ENCODE measurements at places on chromosomes 1 and 21. TPM values are rescaled to one million over a fixed set of nuclear protein-coding genes. Genes with fewer than 3 reads are reported as not detected.

GRCh38 chr1:236687273-236687672, 974 bp downstream of the ACTN2 start:
- DNase-seq = no peak

DNA sequence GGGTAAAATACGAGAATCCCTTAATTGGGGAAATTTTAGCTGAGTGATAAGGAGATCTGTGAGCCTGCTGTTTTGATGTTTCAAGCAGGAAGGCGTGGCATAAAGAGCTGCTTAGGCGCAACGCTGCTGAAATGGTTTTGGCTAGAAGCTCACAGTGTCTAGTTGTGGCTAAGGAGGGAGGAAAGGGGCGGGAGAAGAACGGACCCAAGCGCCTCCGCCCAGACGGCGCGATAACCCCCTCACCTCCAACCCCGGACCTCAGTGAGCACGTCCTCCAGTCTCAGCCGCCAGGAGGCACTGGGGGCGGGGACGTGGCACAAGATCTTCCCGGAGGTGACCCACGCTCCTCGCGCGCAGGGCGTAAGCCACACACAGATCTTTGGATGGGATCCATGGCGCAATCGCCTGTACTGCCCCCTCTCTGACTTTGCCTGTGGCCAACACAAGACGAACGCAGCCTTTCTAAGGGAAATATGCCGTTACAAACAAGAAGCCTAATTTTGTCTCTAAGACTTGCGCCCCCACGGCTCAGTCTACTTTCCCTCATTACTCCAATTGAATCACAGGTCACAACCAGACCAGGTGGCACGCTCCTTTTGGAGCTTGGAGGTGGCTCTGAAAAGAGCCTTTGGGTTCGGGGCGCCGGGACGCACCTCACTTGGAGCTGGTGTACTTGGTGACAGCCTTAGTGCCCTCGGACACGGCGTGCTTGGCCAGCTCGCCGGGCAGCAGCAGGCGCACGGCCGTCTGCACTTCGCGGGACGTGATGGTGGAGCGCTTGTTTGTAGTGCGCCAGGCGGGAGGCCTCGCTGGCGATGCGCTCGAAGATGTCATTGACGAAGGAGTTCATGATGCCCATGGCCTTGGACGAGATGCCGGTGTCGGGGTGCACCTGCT, 23.4 kb upstream of the RNF187 start:
- no peak for DNase-seq

DNA sequence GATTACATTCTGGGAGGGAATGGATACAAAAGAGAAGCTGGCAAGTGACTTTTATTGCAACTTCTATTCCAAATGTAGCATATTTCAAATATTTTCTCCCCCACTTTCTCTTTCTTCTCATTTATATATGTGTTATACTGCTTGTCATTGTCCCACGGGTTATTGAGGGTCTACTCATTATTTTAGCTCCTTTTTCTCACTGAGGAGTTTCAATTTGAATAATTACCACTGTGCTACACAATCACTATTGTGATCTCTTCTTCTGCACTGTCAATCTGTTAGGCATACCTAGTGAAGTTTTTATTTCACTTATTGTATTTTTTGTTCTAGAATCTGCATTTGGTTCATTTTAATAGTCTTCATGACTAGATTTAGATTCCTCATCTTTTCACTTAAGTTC, 339.7 kb downstream of the PTPRC start:
- DNase-seq = no peak

DNA sequence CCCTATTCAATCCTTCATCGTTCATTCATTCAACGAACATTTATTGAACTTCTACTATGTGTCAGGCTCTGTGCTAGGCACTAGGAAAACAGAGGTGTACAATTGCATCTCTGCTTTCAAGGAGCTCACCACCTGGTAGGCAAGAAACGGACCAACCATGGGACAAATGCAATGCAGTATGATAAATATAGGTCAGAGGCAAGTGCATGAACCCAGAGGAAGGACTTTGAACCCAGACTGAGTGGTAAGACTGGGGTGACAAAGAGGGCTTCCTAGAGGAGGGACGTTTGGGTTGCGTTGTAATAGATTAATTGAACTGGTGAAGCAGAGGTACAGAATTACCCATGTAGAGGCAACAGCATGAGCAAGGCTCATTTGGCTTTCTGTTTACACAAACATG, 16.4 kb downstream of the CD2 start:
- no peak for DNase-seq

DNA sequence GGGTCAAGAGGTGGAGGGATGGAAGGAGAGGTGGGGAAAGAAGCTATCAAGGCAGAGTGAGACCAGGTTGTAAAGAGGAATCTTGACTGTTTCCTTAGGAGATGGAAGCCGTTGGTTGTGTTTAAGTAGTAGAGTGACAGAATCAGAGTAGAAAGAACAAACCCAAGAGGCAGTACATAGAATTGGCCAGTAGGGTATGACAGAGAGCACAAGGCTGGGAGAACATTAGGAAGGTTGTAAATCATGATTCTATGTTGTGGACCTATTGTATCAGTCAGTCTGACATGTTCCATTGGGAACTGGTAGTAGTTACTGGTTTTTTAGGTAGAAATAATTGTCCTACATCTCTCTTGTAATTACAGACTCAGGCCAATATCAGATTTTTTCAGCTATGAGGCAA, 486.9 kb upstream of the USP24 start:
- no peak for DNase-seq

GRCh38 chr1:109850827-109851226, 59.8 kb upstream of the CSF1 start:
- DNase-seq = no peak

DNA sequence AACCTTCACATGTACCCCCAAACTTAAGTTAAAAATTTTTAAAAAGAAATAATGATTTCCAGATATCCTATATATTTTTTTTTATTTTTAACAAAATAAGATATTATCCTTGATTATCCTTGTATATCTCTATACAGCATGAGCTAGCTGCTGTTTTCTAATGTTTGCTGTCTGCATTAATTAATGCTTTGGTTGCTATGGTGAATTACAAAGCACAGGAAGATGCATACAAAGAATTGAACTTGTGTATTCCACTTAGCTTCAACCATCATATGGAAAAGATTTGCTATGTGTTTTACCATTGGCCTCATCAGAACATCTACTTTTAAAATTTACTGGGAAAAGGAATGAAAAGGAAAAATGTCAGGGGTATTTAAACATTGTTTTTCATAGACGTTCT, 35.4 kb downstream of the VPS45 start:
- DNase-seq = no peak

DNA sequence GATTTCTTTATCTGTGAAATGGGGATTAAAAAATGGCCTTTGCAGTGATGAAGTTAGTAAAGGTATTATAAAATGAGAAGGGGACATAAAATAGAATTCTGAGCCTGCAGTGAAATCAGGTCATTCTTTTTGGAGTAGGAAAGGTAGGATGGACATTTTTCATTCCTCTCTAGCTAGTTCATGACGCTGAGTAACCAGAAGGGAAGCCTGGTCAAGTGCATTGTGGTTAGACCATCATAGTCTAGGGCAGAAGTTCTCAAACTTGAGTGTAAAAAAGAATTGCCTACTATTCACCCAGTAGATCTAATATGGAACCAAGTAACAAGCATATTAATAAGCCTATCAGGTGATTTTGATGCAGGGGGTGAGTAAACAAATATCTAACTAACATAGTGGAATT, 50.8 kb downstream of the TGFB2 start:
- no peak for DNase-seq

DNA sequence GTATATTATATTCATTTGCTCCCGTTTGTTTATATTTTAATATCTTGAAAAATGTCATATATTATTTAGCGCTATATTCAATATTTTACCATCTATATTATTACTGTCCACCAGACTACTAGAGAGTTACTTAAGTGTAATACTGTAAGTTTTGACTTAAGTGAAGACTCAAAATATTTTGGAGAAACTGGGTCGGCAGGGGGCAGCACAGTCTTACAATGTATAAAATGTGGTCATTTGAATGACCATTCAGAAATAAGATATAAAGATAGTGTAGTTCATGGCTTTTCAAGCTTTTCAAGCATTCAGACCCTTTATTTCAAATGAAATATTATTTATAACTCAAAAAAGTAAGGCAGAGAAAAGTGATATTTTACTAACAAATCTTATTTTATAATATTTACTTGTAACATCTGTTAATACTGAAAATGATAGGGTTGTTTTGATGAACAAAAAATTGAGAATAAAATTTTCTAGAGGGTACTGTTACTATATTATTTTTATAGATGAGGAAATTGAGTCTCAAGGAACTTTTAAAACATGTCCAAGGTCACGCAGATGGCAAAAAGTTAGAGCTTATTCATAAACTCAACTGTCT, 89.0 kb upstream of the SERTAD4 start:
- DNase-seq = no peak

DNA sequence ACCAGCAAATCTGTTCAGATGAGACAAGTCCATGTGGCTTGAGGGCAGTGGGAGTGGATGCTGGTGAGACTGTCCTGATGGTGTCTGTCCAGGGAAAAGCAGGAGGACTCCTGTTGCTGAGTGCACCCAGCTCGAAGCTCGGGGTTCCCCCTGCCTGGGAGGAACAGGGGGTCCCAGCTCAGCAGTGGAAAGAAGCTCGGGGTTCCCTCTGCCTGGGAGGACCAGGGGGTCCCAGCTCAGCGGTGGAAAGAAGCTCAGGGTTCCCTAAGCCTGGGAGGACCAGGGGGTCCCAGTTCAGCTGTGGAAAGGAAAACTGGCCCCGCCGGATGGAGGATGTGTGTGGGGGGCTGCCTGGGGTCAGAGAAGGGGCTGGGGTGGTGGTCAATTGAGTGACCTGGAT, 39.1 kb downstream of the CRYAA start:
- no peak for DNase-seq

GRCh38 chr1:19156676-19157075, 53.4 kb downstream of the UBR4 start:
- DNase-seq = no peak

Gene ZBTB37
- 38.2 TPM for total RNA-seq

Gene CFHR4
- not detected for total RNA-seq

Gene RIPPLY3
- not detected for total RNA-seq

Gene FCAMR
- not detected for total RNA-seq

Gene INSRR
- 0.14 TPM for total RNA-seq

Gene ELF3
- 1.0 TPM for total RNA-seq

Gene HMGCS2
- total RNA-seq = not detected

Gene GTF2B
- 71.3 TPM for total RNA-seq

Gene KIF21B
- total RNA-seq = 129 TPM

Gene OR14K1
- not detected for total RNA-seq

Gene S100A7
- total RNA-seq = not detected

Gene PRRX1
- total RNA-seq = not detected

Gene C1orf116
- 0.21 TPM for total RNA-seq

Gene C1orf146
- not detected for total RNA-seq

Gene FAM229A
- 23.5 TPM for total RNA-seq

Gene SLC45A3
- total RNA-seq = 28.8 TPM

Data from natural killer cell (primary cell).